ENCODE measurements at places on chromosomes 11 and 22. TPM values are rescaled to one million over a fixed set of nuclear protein-coding genes. Genes with fewer than 3 reads are reported as not detected.

PATE2 gene
- total RNA-seq = not detected

MEI1 gene
- total RNA-seq = 0.39 TPM

OR10A4 gene
- total RNA-seq = not detected

DNA sequence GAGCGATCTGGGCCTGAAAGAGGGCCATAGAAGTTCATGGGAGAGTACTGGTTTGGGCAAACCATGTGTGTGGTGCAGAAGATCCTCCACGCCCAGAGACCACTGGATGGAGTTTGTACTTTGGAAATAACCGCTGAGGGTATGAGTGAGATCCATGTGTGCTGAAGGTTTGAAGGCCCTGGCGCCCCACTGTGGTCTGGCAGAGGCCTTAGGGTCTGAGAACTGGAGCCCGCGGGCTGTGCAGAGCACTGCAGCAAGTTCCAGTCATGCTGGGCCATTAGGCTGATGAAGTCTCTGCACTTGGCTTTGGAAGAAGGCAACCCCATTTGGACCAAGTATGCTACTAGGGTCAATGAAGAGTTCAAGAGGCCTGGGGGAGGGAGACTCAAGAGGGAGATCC lies 186.4 kb downstream of the BUD13 start:
- H3K4me3 ChIP-seq = no peak overlapping the region
- peaks cover 56% of the 10 kb centered on the region for H3K27me3 ChIP-seq
- DNase-seq = no peak
- no peak overlapping the region for H3K27ac ChIP-seq

- H3K4me1 ChIP-seq = peaks cover 25% of the 10 kb centered on the region
- H3K27me3 ChIP-seq = no peaks in the 10 kb centered on the region
- peaks cover 5% of the 10 kb centered on the region for H3K36me3 ChIP-seq
- H3K27ac ChIP-seq = no peak overlapping the region
These were observed 78.9 kb upstream of the BIRC3 start for GRCh38 chr11:102238391-102238821.

DNA sequence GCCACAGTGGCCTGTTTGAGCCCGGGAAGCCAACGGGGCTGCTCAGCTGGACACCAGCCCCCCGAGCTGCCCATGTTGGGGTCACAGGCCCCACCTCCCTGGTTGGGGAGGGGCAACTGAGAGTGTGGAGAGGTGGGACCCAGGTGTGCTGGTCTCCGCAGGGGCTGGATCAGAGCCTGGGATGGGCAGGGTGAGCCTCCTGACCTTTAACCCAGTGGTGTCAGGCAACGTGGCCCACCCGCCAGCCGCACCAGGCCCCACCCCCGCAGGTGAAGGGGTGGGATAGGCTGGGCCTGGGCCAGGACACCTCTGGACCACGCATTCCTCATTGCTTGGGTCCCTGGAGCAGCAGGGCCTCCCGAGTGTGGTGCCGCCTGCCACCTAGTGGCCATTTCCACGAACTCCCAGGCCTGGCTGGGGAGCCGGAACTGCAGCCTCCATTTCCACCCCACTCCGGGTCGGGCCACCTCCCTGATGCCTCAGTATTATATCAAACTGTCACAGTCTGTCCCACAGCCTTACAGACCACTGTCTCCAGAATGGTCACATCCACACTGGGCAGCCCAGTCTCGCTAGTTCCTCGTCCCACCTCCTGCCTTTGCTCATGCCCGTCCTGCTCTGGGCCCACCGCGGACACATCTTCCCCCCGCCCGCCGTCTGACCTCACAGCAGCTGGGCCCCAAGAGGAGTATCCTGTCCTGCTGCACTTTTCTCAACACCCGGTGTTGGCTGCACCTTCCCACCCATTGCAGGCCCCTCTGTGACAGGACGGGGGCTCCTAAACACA lies 13.3 kb upstream of the PPP6R3 start:
- no peak overlapping the region for H3K27ac ChIP-seq
- no peak overlapping the region for H3K4me3 ChIP-seq
- H3K4me1 ChIP-seq = peaks cover 3% of the 10 kb centered on the region

DNA sequence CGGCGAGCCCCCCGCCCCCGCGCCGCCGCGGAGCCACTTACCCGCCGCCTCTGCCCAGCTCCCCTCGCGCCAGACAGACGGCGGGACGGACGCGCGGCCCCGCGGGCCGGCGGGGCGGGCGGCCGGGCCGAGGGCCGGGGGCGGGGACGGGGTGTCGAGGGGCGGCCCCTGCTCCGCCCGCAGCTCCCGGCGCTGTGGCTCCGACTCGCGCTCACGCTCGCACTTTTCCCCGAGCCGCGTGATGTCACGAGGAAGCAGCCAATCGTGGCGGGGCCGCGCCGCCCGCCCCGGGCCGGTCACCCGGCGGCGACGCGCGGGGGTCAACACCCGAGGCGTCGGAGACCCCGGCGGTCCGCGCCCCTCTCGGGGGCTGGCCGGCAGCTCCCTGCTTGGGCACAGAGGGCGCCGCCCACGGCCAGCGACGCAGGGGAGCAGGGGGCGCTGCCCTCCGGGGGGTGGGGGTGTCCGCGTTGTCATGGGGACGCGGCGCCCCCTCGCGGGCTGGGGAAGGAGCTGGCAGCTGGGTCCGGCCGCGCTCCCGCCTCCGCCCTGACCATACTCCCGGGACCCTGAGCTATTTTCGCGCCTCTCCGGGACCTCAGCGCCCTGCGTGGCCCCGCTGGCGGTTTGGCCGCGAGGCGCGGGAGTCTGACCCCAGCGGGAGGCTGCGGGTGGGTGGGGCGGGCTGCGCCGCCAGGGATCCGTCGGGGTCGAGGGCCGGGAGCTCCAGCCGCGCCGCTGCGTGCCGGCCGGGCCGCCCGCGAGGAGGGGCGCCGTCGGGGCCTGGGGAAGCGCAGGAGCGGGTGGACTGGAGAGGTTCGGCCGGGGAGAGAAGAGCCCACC lies at the start of gene CHRM4:
CHRM4 (minus strand) TSS at position 199 of the 843 bp plus-strand sequence. CDS start 5,219 bp downstream, outside the sequence.
- no peak for DNase-seq
- no peak within 1 kb of the TSS for H3K27ac ChIP-seq
- peaks cover 11% of the 10 kb centered on the region for H3K36me3 ChIP-seq
- peaks cover 25% of the 10 kb centered on the region for H3K27me3 ChIP-seq
- H3K4me1 ChIP-seq = peaks cover 47% of the 10 kb centered on the region
- peak within 1 kb of the TSS; percentile 50 for H3K4me3 ChIP-seq

DNA sequence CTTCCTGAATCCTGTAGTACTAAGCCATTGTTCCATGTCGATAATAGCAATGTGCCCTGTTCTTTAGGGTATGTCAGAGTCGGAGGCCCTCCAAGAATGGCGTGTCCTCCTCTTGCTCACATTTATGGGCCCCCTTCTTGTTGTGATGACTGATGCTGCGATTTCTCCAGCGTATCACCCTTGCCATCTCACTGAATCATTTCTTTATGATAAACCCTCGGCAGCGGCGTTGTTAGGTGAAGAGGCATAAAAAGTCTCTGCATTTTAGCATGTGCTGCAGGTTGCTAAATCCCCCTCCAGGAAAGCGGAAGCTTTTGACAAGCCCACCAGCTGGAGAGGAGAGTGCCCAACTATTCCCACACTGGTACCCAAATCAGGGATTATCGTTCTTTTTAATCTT lies 1045.3 kb downstream of the BRD1 start:
- H3K4me3 ChIP-seq = no peak overlapping the region
- H3K4me1 ChIP-seq = no peaks in the 10 kb centered on the region
- no peaks in the 10 kb centered on the region for H3K27me3 ChIP-seq
- H3K27ac ChIP-seq = no peak overlapping the region
- no peaks in the 10 kb centered on the region for H3K36me3 ChIP-seq
- DNase-seq = no peak

GRCh38 chr11:13668957-13669521 lies 571 bp downstream of the FAR1 start:
- no peaks in the 10 kb centered on the region for H3K36me3 ChIP-seq
- H3K4me1 ChIP-seq = peaks cover 41% of the 10 kb centered on the region
- no peaks in the 10 kb centered on the region for H3K27me3 ChIP-seq
- peak overlapping the region; percentile 95 for H3K27ac ChIP-seq

DNA sequence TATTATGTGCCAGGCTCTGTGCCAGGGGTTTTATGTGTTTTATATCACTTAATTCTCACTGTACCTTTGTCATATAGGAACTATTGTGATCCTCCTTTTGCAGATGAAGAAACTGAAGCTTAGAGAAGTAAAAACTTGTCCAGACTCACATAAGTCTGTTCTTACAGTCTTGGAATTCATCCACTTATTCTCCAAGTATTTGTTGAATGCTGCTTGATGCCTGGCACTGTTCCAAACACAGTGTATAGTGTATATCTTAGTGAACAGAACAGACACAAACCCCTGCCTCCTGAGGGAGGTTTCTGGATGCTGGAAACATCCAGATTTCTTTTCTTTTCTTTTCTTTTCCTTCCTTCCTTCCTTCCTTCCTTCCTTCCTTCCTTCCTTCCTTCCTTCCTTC lies 29.0 kb upstream of the FGF3 start:
- H3K27ac ChIP-seq = no peak overlapping the region
- no peak for DNase-seq
- no peaks in the 10 kb centered on the region for H3K36me3 ChIP-seq
- H3K4me1 ChIP-seq = no peaks in the 10 kb centered on the region
- no peak overlapping the region for H3K4me3 ChIP-seq

DNA sequence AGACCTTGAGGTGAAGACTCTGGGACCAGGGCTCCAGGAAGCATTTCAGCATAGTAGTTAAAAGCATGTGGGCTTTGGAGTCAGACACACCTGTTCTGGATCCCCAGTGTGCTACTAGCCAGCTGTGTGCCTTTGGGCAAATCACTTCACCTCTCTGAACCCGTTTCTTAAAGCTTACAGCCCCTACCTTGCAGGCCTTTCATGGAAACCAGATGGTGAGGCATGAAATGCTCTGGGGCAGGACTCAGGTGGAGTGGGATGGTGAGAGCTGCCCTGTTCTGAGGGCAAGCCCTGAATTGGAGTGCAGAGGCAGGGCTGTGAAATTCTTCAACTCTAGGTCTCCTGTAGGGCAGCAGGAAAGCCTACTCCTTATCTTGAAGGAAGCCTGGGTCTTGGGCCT lies 10.5 kb downstream of the UCP2 start:
- no peaks in the 10 kb centered on the region for H3K27me3 ChIP-seq
- no peak for DNase-seq
- H3K27ac ChIP-seq = no peak overlapping the region
- no peaks in the 10 kb centered on the region for H3K4me1 ChIP-seq
- peaks cover 26% of the 10 kb centered on the region for H3K36me3 ChIP-seq
- H3K4me3 ChIP-seq = no peak overlapping the region

GRCh38 chr11:17692931-17693330 lies 26.4 kb upstream of the MYOD1 start:
- H3K4me1 ChIP-seq = no peaks in the 10 kb centered on the region
- no peak for DNase-seq
- H3K4me3 ChIP-seq = no peak overlapping the region
- H3K27ac ChIP-seq = no peak overlapping the region
- H3K36me3 ChIP-seq = no peaks in the 10 kb centered on the region

GRCh38 chr11:61700212-61700611 lies 20.0 kb downstream of the DAGLA start:
- no peak for DNase-seq
- H3K36me3 ChIP-seq = no peaks in the 10 kb centered on the region
- H3K4me1 ChIP-seq = peaks cover 65% of the 10 kb centered on the region
- no peaks in the 10 kb centered on the region for H3K27me3 ChIP-seq

- no peaks in the 10 kb centered on the region for H3K36me3 ChIP-seq
- H3K27ac ChIP-seq = no peak overlapping the region
- no peaks in the 10 kb centered on the region for H3K27me3 ChIP-seq
- no peak for DNase-seq
- no peak overlapping the region for H3K4me3 ChIP-seq
- no peaks in the 10 kb centered on the region for H3K4me1 ChIP-seq
These were observed 280.7 kb upstream of the CADM1 start for GRCh38 chr11:115784796-115785521.
